Gastroesophageal sphincter (tissue), 4 donors: ENCODE measurements at places on chromosomes 1 and 21.

GRCh38 chr1:29853716-29854330, 617.5 kb downstream of the PTPRU start:
- ATAC-seq, result no peak

- no peak for ATAC-seq
These were observed 2.6 kb upstream of the CSTB start for GRCh38 chr21:43778469-43779335.

DNA sequence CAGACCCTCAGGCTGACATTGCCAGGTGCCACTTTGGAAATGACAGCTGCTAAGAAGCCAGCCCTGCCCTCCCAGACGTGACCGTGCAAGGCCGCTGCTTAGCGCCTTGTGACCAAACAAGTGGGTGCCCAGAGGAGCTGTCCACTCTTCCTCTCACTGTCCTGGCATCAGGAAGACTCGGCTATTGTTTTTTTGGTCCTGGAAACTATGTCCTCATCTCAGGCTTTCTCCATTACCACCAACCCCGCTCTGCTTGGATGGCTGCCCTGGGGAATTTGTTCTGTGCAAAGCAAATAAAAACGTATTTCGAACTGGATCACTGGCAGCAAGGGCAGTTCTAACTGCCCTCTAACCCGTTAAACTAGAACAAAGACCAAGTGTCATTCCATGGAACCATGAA, 13.7 kb upstream of the TENT5C start:
- no peak for ATAC-seq

- ATAC-seq, result no peak
These were observed 40.8 kb downstream of the NID1 start for GRCh38 chr1:236023926-236024565.

GRCh38 chr1:227190321-227190720, 128.0 kb downstream of the CDC42BPA start:
- no peak for ATAC-seq

DNA sequence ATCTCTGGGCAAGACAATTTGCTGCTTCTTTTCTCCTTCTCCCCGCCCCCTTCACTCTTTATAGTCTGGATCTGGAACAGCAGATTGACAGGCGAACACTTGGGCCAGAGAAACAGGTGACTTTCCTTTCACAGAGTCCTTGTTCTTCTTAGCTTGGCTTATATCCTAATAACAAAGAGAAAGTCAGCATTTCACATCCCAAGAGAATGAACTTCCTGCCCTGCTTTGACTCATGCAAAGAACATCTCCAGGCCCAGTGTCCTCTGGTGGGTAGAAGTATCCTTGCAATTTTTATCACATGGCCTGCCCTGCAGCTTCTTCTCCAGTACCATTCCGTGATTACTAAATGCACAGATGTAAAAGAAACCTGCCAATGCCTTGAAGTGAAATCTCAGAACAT, 764.4 kb downstream of the ADGRL2 start:
- ATAC-seq, result peak; percentile 46

DNA sequence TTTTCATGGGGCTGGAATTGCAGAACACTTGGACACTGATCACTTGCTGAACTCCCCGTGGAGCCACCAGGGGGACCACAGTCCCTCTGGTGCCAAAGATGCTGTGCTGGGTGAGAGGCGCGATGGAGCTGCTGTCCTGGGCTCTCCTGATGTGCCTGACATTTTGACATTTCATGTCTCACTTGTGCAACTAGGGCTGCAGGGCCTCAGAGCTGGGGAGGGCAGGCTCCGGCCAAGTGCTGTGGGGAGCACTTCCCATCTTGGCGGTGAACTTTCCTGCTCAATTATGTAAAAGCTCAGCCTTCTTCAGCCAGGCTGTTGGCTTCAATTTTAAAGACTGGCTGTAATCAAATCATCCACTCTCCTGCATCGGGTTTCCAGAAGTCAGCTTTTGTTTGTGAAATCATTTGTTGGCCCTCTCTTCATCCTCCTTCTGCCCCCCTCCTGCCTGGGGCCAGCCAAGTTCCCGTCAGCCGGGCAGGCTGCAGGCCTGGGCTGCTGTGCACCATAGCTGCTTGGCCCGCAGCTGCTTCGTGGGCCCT, 36.8 kb downstream of the KCNAB2 start:
- peak; percentile 78 for ATAC-seq
